Naive thymus-derived CD4-positive, alpha-beta T cell (primary cell): ENCODE measurements at places on chromosomes 6 and 20. TPM values are rescaled to one million over a fixed set of nuclear protein-coding genes. Genes with fewer than 3 reads are reported as not detected.

Gene SLC23A2
- total RNA-seq, result 19.2 and 19.6 TPM in 2 replicates

Gene CD40
- total RNA-seq, result 1.7 and 2.1 TPM in 2 replicates

Gene GJA10
- not detected for total RNA-seq

Gene RIPK1
- 34.8 TPM for total RNA-seq

Gene PSORS1C2
- not detected in 2 replicates for total RNA-seq

Gene RFX6
- not detected for total RNA-seq

Gene C6orf58
- not detected for total RNA-seq

Gene BPIFB4
- total RNA-seq, result not detected

Gene BNIP5
- not detected for total RNA-seq

Gene SEMG2
- total RNA-seq, result not detected

Gene SYCP2
- total RNA-seq, result 6.7 and 7.8 TPM in 2 replicates

Gene BPIFB2
- total RNA-seq, result not detected in 2 replicates
